ENCODE measurements at places on chromosomes 2 and 18. TPM values are rescaled to one million over a fixed set of nuclear protein-coding genes. Genes with fewer than 3 reads are reported as not detected.

GRCh38 chr2:227344231-227344630 lies 19.2 kb downstream of the MFF start:
- DNase-seq: no peak

DNA sequence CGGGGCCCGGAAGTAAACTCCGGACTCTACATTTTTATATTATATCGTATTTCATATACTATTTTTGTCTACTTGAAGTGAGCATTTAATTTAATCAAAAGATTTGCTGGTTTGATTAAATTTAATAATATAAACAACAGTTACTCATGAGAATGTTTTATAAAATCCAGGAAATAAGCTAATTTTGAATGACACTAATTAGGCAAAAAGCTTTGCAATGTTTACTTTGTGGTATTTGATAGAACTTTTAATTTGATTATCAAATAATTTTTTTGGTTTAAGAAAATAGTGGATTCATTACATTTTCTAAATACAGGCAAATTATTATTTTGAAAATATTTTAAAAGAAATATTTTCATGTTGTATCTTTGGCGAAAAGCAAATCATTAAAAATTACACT lies 900.4 kb upstream of the CDH2 start:
- no peak for DNase-seq

- no peak for DNase-seq
Observed at GRCh38 chr18:21205695-21206094, 36.3 kb upstream of the GREB1L start.

DNA sequence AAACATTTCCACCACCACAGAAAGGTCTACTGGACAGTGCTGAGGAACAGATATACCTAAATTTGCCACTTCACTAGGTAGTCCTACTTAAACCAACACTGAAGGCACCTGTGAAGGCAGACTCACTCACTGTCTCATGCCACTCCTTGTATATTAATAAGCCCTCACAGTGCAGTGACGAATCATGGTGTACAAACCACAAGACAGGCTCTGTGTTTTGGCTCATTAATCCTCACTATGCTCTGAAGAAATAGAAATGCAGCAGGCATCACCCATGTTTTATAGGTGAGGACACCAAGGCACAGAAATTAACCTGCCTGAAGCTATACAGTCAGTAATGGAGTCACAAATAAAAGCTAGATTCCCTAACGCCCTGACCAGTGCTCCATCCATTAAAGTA lies 44.3 kb downstream of the BARD1 start:
- DNase-seq: no peak

GRCh38 chr18:46894124-46894523 lies 23.2 kb downstream of the PIAS2 start:
- DNase-seq: no peak

DNA sequence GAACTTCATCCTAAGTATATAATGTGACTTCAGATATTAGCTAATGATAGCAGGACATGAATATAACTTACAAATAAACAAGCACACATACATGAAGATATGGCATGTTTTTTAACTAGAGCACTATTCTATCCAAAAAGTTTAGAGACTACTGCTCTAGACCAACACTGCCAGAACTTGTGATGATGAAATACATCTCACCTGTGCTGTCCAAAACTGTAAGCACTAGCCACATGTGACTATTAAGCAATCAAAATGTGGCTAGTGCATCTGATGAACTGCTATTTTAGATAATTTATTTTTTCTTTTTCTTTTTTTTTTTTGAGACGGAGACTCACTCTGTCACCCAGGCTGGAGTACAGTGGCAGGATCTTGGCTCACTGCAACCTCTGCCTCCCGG lies 7.1 kb downstream of the AAK1 start:
- DNase-seq: no peak

The CRYGD gene
- not detected for total RNA-seq

DNA sequence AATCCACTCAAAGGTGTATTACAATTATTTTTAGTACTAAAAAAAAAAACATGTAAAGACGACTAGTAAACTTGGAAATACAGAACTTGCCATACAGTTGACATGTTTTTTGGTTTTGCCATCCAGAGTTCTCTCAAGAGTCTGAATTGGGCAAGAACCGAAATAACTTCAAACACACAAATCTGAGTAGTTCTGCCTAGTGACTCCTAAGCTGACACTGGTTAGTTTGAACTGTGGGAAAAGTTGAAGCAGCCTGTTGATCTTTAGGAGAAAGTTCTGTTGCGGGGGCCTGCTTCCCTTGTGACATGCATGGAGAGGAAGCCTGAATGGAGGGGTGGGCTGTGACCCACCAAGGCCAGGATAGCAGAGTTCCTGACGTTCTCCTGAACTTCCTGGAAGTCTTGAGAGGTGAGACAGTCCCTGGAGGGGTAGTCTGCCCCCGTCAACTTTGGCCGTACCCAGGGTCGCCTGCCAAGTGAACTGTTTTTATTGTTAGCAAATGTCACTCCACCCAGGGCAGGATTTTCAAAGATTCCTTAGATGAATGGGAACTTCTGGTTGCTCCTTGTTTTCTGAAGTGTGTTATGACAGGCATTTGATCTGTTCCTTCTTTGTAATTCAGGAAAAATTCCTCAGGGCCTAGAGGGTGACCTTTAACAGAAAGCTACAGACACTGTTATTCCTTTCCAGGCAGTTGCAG lies 85.6 kb upstream of the SPTBN1 start:
- peak; percentile 17 for DNase-seq

DNA sequence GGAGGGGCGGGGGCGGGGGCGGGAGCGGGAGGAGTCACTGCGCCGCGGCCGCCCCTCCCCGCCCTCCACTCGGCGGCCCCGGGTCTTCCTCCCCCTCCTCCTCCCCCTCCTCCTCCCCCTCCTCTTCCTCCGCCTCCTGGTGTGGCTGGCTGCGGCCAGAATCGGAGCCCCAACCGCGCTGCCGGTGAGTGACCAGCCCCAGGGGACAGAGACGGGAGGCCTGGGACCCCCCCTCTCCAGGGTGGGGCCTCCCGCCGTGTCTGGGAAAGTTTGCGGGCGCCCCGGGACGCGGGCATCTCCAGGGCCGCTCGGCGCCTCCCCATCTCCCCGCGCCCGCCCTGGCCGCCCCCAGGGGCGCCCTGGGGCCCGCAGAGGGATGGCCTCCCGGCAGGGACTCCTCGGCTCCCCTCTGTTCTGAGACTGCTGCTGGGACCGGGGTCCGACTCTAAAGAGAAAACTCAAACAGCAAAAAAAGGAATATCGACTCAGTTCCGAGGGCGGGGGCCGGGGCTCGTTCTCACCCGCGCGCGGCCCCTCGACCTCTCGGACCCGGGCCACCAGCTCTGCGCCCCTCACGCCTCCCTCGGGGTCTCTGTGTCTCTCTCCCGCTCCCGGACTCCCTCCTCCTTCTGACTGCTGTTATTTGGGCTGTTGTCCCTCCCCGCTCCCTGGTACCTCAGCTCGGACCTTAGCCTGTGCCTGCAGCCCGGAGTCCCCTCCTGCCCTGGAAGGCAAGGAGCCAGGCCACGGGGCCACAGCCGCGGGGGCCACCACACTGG lies at the start of gene STON1:
Gene STON1, plus strand, starts transcription at position 122 of the 779 bp plus-strand sequence. CDS start 50,480 bp downstream, outside the sequence.
- DNase-seq: peak; percentile 83

DNA sequence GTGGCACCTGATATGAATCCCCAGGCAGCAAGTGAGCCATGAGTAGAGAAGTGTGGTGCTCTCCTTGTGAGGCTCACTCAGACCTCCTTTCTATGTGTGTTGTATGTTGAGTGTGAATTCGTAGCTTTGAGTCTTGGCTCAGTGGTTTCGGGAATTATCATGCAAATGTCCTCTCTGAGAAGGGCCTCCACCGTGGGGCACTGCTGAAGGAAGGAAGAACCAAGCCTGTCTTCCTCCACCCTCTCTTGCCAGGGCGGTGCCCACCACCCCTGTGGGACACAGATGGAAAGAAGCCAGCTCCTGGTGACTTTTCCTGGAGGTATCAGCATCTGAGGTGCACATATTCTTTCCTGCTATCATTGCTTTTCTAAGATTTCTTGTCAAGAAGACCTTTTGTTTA lies 156.1 kb downstream of the MYT1L start:
- no peak for DNase-seq

GRCh38 chr2:63992061-63992685 lies 27.1 kb downstream of the VPS54 start:
- DNase-seq: no peak

The C18orf54 gene
- total RNA-seq: 2.5 TPM

The DGKD gene
- 21.3 TPM for total RNA-seq

DNA sequence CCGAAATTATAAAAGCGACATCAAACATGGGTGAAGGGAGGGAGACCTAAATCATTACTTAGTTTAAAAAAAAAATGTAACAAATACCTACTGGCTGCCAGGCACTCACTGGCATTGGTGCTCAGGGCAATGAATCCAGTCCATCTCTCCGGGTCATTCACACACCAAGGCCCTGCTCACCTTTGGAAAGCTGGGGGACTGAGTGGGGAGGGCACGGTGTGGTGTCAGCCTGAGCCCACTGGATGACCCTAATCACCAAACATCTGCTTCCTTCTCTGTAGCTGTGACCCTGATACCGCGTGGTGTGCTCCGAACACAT lies 336 bp upstream of the DDX1 start:
- DNase-seq: no peak

GRCh38 chr2:9844576-9844975 lies 1.3 kb downstream of the TAF1B start:
- DNase-seq: no peak

DNA sequence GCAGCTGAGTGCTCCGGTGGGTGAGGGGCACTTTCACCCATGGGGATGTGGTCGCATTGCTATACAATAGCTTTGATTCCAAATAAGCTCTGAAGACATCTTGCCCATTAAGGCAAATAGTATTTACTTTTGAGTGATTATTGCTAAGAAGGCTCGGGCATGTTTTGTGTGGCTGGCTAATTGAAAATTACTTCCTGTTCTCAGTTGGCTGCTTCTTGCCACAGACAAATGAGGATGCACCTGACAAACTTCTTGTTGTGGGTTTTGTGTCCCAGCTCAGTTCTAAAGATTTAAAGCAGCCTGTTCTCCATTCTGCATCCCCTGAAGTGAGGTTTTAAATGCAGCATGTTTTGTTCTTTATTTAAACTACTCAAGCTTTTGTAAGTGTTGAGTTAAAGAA lies 88.3 kb downstream of the KCNS3 start:
- no peak for DNase-seq

DNA sequence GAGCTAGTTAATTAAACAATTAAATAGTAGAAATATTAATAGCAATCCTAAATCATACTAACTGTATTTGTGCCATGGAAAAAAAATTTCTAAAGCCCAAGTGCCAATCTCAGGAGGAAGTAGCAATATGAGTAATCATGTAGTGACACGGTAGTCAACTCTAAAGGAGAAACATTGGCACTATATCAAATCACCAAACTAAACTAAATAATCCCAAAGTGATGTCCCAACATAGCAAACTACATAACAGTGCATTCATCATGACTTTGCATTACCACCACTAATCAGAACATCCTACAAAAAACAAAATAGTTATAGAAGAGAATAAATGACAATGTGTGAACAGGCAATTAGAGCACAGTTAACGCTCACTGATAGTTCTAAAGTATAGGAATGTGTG lies 195.1 kb downstream of the EXOC6B start:
- no peak for DNase-seq

The KIAA2012 gene
- not detected for total RNA-seq

- no peak for DNase-seq
Observed at GRCh38 chr18:50286391-50287027, 983 bp downstream of the CXXC1 start.

DNA sequence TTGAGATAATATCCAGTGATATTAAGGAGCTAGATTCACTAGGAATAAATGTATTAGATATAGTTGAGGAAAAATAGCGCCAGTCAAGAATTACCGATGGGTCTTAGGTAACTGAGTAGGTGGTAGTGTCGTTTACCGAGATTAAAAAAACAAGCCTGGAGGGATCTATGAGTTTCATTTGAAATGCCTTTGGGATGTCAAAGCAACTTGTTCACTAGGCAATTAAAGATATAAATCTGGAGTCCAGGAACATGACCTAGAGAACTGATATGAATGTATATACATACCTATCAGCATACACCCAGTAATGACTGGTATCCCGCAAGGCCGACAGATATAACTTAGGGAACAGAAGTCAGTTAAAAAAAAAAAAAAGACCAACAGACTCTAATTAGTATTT lies 29.2 kb upstream of the MAP4K3 start:
- no peak for DNase-seq

GRCh38 chr2:84674586-84674985 lies 158.3 kb downstream of the DNAH6 start:
- no peak for DNase-seq

- DNase-seq: no peak
Observed at GRCh38 chr18:74774486-74774885, 176.8 kb downstream of the ZNF407 start.

DNA sequence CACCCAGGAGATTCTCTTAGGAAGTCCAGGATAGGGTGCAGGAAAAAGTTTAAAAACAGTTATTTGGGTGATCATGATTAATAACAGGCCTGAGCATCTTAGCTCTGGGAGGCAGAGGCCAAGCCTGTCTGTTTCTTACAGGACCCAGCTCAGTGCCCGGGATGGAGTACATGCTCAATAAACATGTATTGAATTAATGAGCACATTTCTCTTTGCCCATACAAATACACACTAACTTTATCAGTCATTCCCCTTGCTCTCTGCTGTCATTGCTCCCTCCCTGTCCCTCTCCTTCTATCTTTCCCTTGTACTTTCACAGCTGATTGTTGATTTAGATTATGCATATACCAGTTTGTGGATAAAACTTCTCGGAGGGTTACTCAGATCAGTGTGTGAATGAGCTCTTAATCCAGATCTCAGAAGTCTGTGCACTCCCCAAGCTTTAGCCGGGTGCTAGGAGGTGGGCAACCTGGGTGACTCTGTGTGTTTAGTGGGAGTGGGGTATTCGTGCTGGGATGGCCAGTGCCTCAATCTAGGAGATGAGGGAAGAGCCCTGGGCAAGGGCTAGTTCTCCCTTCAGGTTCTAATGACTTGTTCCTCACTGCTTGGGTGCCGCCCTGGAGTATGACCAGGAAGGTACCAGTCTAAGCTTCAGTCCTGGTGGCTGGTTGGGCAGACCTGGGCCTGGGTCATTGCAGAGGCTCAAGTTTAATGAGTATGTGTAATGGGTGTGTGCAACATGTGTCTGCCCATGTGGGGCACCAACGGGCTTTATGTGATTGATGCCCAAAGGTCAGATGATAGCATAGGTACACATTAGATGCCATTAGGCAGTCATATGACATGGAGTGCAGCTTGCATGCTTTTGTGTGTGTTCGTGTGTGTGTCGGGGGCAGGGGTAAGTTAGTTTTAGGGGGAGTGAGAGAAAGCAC lies 10.6 kb downstream of the EMX1 start:
- no peak for DNase-seq

The ASXL3 gene
- total RNA-seq: 8.0 TPM

DNA sequence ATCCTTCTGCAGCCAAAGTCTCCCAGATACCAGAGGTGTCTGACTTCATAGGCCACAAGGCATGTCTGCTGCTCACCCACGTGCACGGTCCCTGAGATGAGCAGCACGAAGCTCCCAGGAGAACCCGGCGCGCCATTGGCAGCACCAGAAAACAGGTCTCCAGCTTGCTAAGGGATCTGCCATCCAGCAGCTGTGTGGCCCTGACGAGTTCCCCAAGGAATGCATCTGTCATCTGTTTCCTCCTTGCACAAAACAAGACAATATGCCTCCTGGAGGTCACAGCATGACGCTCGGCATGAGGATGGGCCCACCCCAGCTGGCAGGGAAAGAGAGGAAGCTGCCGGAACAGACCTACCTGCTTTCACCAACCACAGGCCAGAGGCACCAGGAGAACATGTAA lies 29.2 kb downstream of the HS6ST1 start:
- no peak for DNase-seq

Measured in cardiac muscle cell (in vitro differentiated cells and primary cell).